ENCODE measurements at places on chromosomes 6 and 20.

- no peak for DNase-seq
Observed at GRCh38 chr20:23337312-23337711, 13.3 kb upstream of the NXT1 start.

GRCh38 chr20:35947489-35947888 is 6.8 kb downstream of the SCAND1 start:
- no peak for DNase-seq

DNA sequence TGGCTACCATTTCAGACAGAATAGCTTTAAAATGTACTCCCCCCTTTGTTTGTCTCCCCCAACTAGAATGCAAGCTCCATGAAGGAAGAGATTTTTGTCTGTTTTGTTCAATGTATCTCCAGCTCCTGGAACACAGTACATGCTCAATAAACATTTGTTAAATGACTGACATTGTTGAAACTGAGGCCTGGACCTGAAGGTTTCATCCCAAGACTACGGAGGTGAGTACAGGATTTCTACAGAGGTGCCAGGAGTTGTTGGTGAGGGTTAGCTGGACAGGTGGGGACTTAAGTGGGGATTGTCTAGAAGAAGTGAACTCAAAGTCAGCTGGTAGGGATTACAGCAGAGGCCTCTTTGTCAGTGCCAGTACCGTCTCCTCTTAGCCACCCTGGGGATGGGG is 19.4 kb downstream of the VEGFA start:
- DNase-seq, result no peak

GRCh38 chr6:137291441-137291840 is 72.3 kb upstream of the IFNGR1 start:
- no peak for DNase-seq

DNA sequence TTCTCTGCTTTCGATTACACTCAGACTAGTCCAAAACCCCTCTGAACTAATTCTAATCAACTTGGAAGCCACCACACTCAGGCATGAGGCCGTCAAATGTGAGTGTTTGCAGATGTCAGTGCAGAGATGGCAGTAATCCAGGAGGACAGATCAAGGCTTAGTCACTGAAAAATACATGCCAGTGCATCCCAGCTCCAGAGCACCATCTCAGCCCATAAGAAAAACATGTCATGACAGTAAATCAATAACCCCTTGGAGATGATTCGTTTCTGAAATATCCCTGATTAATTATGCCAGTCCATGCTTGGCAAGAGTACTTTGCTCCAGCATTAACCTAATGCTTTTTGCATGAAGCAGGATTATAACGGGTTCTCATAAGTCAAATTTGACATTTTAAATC is 179.5 kb downstream of the ADAT2 start:
- DNase-seq, result no peak

GRCh38 chr6:137217801-137218472 is 1.2 kb downstream of the IFNGR1 start:
- no peak for DNase-seq

DNA sequence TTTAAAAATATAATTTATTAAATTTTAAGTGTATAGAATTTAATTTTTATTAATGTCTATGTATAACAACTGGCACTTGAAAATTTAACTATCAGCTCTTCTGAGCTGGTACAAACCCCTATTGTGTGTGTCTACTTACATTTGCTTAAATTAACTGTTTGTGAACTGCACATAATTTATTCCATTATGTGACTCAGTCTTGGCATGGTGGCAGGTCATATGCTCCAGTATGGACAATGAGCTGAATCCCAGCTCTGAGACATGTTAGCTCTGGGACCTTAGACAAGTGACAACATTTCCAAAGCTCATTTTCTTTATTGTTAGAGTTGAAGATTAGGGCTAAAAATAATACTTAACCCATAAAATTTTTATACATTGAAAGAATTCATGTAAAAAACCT is 526.1 kb upstream of the MARCKS start:
- no peak for DNase-seq
